A549 treated with RU486 at 1 μM for 4 hours (cell line): ENCODE measurements at places on chromosomes 3 and 15. TPM values are rescaled to one million over a fixed set of nuclear protein-coding genes. Genes with fewer than 3 reads are reported as not detected.

GALNT15 gene
- total RNA-seq: 0.02 to 0.14 TPM (median 0.07 TPM) in 3 of 5 replicates, not detected in the others

C3orf85 gene
- not detected in 5 replicates for total RNA-seq

CSTA gene
- 0.73 to 1.9 TPM (median 0.97 TPM) in 5 replicates for total RNA-seq

GPR149 gene
- total RNA-seq: not detected in 5 replicates

CTSH gene
- 43.4 to 51.9 TPM (median 46.2 TPM) in 5 replicates for total RNA-seq

CAND2 gene
- 0.31 to 0.45 TPM (median 0.40 TPM) in 5 replicates for total RNA-seq

P4HTM gene
- 12.0 to 20.6 TPM (median 19.5 TPM) in 5 replicates for total RNA-seq

FBN1 gene
- total RNA-seq: 6.3 to 8.5 TPM (median 7.0 TPM) in 5 replicates

PCOLCE2 gene
- total RNA-seq: 29.1 to 38.5 TPM (median 33.5 TPM) in 5 replicates

ANKRD63 gene
- total RNA-seq: 0.31 to 0.80 TPM (median 0.44 TPM) in 4 of 5 replicates, not detected in the other

RNF13 gene
- total RNA-seq: 26.8 to 64.1 TPM (median 40.2 TPM) in 5 replicates

CPLX3 gene
- total RNA-seq: not detected in 5 replicates

ZNF860 gene
- total RNA-seq: 0.95 to 2.1 TPM (median 1.2 TPM) in 5 replicates

SPESP1 gene
- not detected in 5 replicates for total RNA-seq

TTLL13 gene
- 0.27 to 0.61 TPM (median 0.39 TPM) in 4 of 5 replicates, not detected in the other for total RNA-seq

MYZAP gene
- total RNA-seq: 0.66 to 1.7 TPM (median 1.5 TPM) in 5 replicates

IL17RC gene
- total RNA-seq: 11.9 to 16.6 TPM (median 13.0 TPM) in 5 replicates

CFAP100 gene
- not detected in 5 replicates for total RNA-seq

CSPG4 gene
- 0.07 to 0.14 TPM (median 0.09 TPM) in 5 replicates for total RNA-seq

TTBK2 gene
- total RNA-seq: 0.63 to 2.2 TPM (median 1.9 TPM) in 5 replicates

CRTC3 gene
- total RNA-seq: 17.8 to 25.2 TPM (median 24.0 TPM) in 5 replicates

WDR72 gene
- total RNA-seq: 3.2 to 7.5 TPM (median 6.7 TPM) in 5 replicates

GPR87 gene
- total RNA-seq: 0.94 to 1.9 TPM (median 1.6 TPM) in 5 replicates

DUSP7 gene
- 14.0 to 17.9 TPM (median 15.9 TPM) in 5 replicates for total RNA-seq

SSUH2 gene
- 0.63 to 1.1 TPM (median 0.81 TPM) in 5 replicates for total RNA-seq
